ENCODE measurements at places on chromosomes 5 and 9. TPM values are rescaled to one million over a fixed set of nuclear protein-coding genes. Genes with fewer than 3 reads are reported as not detected.

The CERCAM gene
- total RNA-seq, result 31.8 TPM

The PCDHA8 gene
- total RNA-seq, result 0.03 TPM

The OCLN gene
- 11.9 TPM for total RNA-seq

The DAPK1 gene
- total RNA-seq, result 31.4 TPM

The ADGRD2 gene
- not detected for total RNA-seq

The SLC34A3 gene
- not detected for total RNA-seq

The ZFP2 gene
- total RNA-seq, result not detected

The TRIM7 gene
- 4.1 TPM for total RNA-seq

GRCh38 chr5:158198636-158199035, 339.7 kb upstream of the CLINT1 start:
- DNase-seq, result no peak

DNA sequence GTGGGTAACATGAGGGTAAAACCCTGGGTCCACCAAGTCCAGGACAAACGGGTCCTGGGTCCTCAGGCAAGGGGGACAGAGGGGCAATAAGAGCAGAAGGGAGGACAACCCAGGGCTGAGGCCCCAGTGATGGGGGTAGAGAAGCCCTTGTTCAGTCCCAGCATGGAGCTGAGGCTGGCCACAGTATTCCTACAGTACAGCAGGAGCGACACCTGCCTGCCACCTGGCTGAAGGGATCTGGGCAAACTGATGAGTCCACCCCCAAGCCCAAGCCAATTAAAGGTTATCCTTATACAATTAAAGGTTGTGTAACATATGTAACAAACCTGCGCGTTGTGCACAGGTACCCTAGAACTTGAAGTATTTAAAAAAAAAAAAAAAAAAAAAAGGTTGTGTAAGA, 97.7 kb upstream of the LRRTM2 start:
- no peak for DNase-seq

DNA sequence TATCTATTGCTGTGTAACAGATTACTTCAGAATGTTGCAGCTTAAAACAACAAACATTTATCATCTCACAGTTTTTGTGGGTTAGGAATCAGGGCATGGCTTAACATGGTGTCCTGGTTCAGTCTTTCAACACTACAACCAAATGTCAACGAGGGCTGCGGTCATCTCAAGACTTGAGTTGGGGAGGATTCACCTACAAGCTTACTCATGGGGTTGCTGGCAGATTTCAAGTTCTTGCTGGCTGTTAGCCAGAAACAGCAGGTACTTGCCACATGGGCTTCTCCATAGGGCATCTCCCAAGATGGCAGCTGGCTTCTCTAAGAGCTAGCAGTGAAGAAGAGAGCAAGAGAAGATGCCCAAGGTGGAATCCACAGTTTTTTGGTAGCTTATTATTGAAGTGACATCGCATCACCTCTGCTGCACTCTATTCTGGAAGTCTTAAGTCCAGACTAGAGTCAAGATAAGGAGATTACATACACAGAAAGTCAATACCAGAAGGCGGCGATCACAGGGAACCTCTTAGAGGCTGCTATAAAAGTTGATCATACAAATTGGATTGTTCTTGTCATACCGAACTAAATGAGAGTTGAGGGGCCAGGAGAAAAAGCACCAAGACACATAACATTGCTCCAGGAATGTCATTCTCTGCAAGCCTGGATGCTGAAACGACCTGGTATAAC, 42.2 kb downstream of the C9orf153 start:
- no peak for DNase-seq

DNA sequence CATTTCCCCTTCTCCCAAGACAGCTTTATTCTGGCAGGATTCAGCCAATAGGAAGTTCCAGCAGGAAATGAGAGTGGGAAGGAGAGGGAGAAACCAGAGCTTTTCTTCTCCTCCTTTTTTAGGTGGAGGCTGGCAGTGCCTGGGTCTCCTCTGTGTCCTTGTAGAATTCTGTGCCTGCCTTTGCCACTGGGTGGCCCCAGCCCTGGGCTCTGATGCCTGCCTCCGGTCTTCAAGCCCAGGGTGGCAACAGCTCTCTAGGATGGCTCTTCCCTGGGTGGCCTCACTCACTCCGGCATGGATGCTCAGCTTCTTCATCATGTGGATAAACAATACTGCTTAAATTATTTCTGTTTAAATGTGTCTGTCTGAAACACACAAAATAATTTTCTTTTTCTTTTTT, 694.8 kb downstream of the SEMA5A start:
- DNase-seq, result peak; percentile 61

DNA sequence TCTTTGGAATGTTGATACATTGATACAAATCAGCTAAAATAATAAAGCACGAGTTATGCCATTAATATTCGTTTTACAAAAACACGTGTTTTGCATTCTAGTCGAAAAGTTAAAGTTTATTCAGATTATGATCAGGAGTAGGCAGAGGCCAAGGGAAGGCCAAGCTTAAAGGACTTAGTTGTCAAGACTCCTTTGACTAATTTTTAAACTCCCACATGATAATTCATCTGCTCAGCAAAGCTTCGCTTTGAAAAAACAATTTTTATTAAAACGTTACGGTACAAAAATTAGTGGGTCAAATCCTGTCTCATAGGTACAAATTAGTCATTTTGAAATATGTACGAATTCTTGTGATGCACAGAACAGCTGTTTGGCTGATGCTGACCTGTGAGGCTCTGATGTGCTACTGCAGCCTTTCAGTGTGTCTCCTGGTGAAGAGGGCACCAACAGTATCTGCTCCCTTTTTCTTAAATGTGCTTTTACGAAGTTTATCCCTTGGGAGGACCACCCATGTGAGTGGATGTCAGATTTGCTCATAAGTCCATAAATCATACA, 23.0 kb upstream of the NR3C1 start:
- DNase-seq, result no peak

GRCh38 chr9:4569101-4569500, 78.8 kb downstream of the SLC1A1 start:
- no peak for DNase-seq

GRCh38 chr5:137703565-137703964, 32.3 kb downstream of the KLHL3 start:
- DNase-seq, result no peak

DNA sequence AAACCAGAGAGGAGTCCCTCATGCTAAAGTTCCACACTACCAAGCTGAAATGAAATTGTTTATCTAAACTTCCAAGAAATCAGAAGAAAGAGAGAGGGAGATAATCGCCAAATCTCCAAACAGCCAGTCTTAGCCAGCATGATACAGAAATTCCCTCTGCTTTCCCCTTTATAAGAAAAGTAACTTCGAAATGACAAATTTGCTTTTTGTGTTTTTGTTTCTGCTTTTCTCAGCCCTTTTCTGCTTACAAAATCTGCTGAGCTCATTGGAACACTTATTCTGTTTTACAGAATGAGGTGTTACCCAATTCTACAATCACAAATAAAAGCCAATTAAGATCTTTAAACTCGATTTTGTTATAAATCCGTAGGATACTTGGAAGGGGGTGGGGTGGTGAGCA, 72.9 kb downstream of the SFXN1 start:
- DNase-seq, result no peak

DNA sequence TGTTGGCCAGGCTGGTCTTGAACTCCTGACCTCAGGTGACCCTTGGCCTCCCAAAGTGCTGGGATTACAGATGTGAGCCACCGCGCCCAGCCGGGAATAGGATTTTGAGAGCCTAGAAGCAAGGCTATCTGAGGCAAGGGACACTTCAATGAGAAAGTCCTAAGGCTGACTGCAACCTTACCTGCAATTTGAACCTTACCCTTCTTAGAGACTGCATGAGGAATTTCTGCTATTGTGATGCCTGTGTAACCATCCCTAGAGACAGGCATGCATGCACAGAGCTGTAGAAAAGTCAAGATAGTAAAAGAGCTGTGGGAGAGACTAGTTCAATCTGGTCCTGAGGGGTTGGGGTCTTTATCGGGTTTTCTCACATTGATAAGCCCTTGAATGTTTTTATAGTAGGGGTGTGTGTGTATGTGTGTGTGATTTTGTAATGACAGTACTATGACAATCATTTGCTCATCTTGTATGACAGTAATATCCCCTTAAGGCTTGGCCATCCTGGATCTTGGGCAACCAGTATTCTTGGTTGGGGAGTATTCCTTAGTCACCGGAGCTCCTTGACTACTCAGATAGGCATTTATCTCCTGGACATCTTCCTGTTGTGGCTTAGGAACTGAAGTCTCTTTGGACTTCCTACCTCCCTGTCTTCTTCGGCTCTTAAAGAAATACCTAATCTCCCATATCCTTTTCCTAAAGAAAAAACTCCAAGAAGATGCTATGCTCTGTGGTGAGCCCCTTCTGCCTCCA, 11.2 kb downstream of the DNAJB5 start:
- no peak for DNase-seq

DNA sequence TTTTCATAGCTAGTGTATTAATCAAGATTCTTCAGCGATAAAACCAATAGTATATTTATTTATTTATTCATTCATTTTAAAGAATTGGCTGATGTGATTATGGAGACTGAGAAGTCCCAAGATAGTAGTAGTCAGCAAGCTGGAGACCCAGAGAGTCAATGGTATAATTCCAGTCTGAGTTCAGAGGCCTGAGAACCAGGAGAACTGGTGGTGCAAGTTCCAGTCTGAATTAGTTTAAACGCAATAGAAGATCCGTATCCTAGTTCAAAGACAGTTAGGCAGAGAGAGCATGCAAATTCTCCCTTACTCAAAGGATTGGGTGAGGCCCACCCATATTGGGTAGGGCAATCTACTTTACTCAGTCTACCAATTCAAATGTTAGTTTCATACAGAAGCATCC, 364.2 kb upstream of the RPS23 start:
- no peak for DNase-seq

- no peak for DNase-seq
These were observed 34.6 kb downstream of the ANGPTL2 start for GRCh38 chr9:127087836-127088235.

GRCh38 chr9:79134654-79135053, 437.1 kb upstream of the TLE4 start:
- DNase-seq, result peak; percentile 19

DNA sequence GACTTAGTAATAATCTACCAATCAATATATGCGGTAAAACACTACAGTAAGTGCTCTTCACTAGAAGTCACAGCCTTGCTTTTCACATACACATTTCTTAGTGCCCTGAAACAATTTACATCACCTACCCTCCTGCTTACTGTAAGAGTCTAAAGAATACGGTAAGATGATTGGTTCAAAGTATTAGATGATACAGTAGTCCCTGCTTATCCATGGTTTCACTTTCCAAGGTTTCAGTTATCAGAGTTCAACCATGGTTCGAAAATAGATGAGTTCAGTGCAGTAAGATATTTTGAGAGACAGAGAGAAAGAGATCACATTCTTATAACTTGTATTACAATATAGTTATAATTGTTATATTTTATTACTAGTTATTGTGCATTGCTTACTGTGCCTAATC, 83.0 kb downstream of the CPLANE1 start:
- no peak for DNase-seq

DNA sequence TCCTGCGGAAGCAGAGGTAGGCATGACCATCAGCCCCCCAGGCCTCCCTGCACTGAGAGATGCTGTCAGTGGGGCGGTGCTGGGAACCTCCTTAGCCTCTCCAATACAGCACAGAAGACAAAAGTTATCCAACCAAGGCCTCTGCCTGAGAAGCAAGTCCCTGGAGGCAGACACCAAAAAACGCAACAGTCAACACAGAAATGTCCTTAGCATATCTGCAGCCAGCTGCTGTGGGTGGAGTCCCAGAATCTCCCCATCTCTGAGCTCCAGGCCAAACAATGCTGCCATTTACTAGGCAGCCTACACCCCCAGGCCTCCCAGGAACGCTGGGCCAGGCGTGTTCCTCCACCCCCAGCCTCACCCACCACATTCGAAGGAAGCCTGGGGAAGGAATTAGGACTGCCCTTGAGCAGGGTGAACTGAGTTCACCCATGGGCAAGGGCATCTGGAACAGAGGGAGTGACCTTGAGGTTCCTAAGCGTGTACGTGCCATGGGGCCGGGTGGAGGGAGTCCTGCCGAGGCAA, 43.7 kb downstream of the STK10 start:
- peak; percentile 80 for DNase-seq

GRCh38 chr9:6184749-6185645, 30.6 kb upstream of the IL33 start:
- no peak for DNase-seq
